ENCODE measurements at places on chromosomes 5 and 9. TPM values are rescaled to one million over a fixed set of nuclear protein-coding genes. Genes with fewer than 3 reads are reported as not detected.

DNA sequence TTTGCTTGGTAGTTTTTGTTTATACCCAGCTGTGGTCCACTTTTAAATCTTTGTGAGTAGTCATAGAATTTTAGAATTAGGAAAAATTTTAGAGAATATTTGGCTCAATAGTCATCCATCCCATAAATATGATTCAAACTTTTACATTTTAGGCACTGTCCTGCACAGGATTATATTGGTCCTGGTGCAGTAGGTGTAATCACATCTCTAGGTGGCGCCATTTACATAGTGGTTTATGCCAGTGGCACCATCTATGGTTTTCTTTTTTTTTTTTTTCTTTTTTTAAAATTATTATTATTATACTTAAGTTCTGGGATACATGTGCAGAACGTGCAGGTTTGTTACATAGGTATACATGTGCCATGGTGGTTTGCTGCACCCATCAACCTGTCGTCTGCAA, 260.7 kb upstream of the KCNN2 start:
- no peaks in the 10 kb centered on the region for H3K36me3 ChIP-seq
- no peak overlapping the region for H3K4me3 ChIP-seq
- no peak overlapping the region for H3K27ac ChIP-seq
- DNase-seq, result no peak
- H3K27me3 ChIP-seq, result no peaks in the 10 kb centered on the region

- H3K36me3 ChIP-seq, result no peaks in the 10 kb centered on the region
- no peak overlapping the region for H3K27ac ChIP-seq
- no peaks in the 10 kb centered on the region for H3K4me1 ChIP-seq
- DNase-seq, result no peak
Observed at GRCh38 chr9:23635276-23635675, 190.8 kb downstream of the ELAVL2 start.

The FBP2 gene
- not detected for total RNA-seq

DNA sequence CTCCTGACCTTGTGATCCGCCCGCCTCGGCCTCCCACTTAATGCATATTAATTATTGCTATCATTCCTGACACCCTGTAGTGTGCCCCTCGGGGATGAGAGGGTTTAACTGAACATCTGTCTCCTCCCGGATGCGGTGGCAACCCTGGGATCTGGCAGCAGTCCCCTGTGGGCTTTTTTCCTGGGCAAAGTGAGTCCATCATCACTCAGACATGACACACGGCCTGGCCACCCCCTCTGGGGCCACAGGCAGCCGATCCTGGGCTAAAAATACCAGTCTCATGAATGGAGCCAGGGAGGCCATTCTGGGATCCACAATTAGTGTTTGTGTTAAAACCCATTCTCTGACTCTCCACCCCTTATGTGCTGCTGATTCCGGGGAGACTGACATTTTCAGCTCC, 161.2 kb downstream of the RGS3 start:
- no peaks in the 10 kb centered on the region for H3K27me3 ChIP-seq
- H3K36me3 ChIP-seq, result no peaks in the 10 kb centered on the region
- H3K27ac ChIP-seq, result no peak overlapping the region
- no peak for DNase-seq

The MARCOL gene
- total RNA-seq, result not detected

- H3K36me3 ChIP-seq, result no peaks in the 10 kb centered on the region
- H3K4me1 ChIP-seq, result no peaks in the 10 kb centered on the region
- H3K27ac ChIP-seq, result no peak overlapping the region
- H3K27me3 ChIP-seq, result no peaks in the 10 kb centered on the region
- H3K4me3 ChIP-seq, result no peak overlapping the region
Observed at GRCh38 chr5:6522331-6522730, 73.7 kb downstream of the UBE2QL1 start.

The LECT2 gene
- not detected for total RNA-seq

DNA sequence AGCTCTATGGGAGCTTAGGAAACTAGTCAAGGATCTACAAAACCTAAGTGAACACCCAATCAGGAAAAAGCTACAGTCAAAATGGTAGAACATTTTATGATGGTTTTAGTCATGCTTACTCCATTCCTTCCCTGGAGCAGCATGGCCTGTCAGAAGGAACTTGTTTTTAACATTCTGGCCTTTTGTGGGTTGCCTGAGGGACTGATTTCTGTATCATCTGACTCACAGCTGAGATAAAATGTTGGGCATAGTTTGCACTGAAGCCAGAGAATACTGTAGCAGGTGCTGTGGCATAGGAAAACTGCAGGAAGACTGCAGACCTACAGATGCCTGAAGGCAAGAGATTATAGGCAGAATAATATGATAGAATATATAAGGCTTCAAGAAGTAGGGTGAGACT, 719.6 kb upstream of the GRAMD2B start:
- H3K27ac ChIP-seq, result no peak overlapping the region
- no peaks in the 10 kb centered on the region for H3K4me1 ChIP-seq
- no peak for DNase-seq
- no peaks in the 10 kb centered on the region for H3K36me3 ChIP-seq

- H3K4me1 ChIP-seq, result no peaks in the 10 kb centered on the region
- no peaks in the 10 kb centered on the region for H3K36me3 ChIP-seq
Observed at GRCh38 chr5:58330781-58331180, 129.1 kb downstream of the PLK2 start.

Data from upper lobe of left lung (tissue), 6 donors.